ENCODE measurements at places on chromosomes 11 and 22.

GRCh38 chr22:46549563-46549840, 12.1 kb upstream of the CELSR1 start:
- DNase-seq, result no peak

DNA sequence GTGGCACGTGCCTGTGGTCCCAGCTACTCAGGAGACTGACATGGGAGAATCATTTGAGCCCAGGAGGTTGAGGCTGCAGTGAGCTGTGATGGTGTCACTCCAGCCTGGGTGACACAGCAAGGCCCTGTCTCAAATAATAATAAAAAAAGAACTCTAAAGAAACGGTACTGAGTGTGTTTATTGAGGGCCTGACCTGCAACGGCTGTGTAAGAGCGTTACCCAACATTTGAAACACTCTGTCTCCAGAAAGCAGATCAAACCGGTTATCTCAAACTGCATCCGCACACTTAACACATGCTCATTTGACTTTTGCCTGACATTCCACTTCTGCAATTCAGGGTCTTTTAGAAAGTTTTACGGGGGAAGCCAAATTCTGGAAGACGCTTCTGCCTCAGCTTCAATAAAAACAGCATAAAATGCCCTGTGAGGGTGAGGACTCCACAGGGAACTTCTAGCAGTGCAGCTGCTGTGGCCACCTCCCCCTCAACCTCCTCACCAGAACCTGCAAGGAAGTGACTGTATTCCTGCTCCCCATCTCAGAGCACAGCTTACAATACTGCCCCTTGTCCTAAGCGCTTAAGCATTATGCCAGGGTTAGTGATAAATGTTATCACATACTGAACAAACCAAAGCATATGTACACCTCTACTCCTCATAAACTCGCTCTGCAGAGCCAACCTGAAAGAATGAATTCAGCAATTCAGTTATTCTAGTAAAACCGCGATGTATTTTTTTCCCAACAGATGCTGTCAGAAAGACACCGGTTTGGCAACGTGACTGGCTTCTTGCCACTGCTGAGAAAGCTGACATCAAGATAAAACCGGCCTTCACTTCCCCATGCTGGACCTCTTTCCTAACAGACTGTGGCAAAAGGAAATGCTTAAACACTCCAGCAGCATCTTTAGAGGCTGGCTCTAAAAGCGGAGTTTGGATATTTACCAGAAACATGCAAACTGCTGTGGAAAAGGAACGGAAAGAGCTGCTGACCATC, 52.2 kb downstream of the PRDM10 start:
- no peak for DNase-seq

GRCh38 chr11:66293352-66293751, 1.7 kb downstream of the TMEM151A start:
- DNase-seq, result no peak

GRCh38 chr22:45107671-45108070, 56.1 kb upstream of the NUP50 start:
- DNase-seq, result no peak

- DNase-seq, result no peak
Observed at GRCh38 chr22:38631724-38632123, 24.5 kb downstream of the FAM227A start.

DNA sequence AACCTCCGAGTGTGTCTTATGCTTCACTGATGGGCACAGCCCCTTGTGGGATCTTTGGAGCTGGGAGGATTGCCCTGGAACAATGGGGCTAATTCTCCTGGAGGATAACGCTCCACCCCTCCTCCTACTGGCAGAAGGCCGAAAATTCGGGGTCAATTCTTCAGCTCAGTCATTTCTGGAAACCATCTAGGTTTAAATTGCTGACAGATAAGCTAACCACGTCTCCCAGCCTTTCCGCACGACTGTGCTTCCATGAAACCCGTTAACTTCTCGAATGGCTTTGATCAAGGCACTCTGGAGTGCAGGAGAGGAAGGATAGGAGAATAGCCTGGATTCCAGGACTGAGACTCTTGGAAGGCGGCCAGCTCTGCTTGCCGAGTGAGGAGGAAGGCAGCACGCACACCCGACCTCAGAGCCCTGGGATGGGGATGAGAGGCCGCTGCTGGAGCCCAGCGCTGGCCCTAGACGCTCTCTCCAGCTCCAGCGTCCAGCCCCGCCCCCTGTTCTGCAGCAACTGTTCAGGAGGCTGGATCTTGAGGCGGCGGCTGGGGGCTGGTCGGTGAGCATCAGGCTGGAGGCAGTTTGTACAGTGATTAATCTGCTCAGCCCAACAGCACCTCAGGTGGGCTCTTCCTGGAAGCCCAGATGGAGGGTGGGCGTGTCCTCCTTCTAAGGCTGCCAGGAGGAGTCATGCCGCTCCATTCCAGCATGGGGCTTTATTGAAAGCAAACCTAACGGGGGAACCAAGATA, 176.7 kb upstream of the NCAM1 start:
- DNase-seq, result no peak

DNA sequence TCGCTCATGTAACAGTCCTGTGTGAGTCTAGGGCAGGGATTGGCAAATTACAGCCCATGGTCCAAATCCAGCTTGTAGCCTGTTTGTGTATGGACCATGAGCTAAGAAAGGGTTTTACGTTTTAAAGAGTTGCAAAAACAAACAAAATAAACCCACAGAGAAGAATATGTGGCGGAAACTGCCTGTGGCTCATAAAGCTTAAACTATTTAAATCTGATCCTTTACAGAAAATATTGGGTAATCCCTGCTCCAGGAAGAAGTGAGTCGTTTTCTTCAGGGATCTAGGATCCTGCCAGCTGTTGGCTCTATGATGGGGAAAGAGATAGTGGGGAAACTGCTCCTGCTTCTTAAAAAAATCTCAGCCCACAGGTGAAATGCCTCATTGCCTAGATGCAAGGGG, 3.4 kb upstream of the OR6Q1 start:
- DNase-seq, result no peak

DNA sequence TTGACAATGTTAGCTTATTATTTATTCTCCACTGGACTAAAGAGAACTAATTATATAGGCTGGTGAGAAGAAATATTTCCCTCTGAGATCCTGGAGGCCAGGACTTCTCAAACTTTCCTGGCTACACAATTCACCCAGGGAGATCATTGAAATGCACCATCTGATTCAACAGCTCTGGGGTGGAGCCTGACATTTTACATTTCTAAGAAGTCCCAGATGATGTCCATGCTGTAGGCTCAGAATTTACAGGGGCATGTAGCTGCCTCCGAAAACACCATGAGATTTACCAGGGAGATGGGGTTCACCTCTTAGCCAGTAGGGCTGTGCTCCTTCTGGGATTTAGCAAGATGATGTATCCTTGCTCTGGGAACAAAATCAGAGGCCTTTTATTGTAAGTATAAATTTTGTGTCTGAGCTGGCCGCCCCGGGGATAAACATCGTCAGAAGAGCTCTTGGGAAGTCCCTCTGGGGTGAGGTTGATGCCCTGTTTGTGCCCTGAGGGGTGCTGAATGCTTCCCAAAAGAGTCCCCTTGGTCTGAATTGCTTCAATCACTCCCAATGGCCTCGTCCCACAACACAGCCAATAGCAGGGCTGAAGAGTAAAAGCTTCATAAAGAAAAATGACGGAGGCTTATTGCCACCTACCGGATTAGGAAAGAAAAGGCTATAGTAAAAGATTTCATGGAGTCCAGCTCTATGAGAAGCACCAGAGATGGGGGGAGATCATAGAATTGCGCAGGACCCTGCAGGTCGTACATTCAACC, 33.4 kb upstream of the API5 start:
- DNase-seq, result no peak

DNA sequence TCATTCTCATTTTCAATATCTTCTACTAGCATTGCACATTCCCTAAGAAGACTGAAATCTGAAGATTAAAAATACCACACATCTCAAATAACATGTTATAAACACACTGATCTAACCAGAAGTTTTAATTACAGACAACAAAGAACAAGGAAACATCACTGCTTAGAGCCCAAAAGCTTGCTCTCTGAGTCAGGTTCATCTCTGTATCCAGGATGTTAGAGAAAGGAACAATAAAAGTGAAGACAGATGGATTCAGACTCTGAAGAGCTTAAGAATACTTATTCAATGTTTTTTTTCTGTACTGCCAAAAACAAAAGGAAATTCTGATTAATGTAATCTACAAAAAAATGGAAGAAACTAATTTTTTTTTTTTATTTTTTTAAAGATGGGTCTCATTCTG, 16.5 kb downstream of the RDX start:
- DNase-seq, result no peak

- no peak for DNase-seq
Observed at GRCh38 chr11:83543706-83544439, 257.7 kb upstream of the CCDC90B start.

GRCh38 chr11:134349109-134349801, 17.5 kb downstream of the GLB1L2 start:
- no peak for DNase-seq

GRCh38 chr22:29726512-29727130, 6.8 kb downstream of the CABP7 start:
- DNase-seq, result no peak

DNA sequence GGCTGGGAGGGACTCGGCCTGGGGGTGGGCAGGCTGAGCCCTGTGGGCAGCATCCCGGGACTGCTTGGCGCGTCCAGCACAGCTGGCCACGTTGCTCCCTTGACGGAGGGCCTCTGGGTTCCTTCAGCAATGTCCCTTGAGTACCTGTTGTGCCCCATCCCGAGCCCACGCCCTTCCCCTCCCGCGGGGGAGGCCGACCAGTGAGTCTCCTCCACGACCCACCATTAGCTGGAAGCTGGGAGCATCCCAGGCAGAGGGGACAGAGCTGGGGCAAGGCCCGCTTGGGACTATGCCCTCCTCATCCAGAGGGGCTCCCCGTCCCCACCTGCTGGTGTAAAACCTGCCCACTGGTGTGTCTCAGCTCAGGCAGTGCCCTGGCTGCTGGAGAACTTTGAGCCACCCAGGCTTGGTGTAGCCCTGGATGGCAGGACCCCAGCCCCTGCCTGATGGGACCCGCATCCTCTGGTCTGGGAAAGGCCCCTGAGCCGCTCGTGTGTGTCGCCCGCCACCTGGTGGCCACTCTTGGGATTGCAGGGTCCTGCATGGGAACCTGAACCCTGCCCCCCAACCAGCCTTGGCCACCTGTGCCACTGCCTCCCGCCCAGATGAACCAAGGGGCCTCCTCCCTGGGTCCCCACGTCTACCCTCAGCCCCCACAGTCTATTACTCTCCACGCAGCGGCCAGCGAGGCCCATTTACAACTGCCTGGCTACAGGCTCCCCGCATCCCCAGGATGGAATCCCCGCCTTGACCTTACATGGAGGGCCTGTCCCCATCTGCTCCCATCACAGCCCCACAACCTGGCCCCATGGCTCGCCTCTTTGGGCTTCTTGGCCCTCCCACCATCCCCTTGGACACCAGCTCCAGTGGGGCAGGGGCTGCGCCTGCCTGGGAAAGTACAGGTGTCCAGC, 16.6 kb upstream of the ARHGAP8 start:
- DNase-seq, result no peak

GRCh38 chr22:37599153-37599552, 9.5 kb upstream of the GGA1 start:
- DNase-seq, result no peak

GRCh38 chr11:115629456-115630015, 125.3 kb upstream of the CADM1 start:
- no peak for DNase-seq

DNA sequence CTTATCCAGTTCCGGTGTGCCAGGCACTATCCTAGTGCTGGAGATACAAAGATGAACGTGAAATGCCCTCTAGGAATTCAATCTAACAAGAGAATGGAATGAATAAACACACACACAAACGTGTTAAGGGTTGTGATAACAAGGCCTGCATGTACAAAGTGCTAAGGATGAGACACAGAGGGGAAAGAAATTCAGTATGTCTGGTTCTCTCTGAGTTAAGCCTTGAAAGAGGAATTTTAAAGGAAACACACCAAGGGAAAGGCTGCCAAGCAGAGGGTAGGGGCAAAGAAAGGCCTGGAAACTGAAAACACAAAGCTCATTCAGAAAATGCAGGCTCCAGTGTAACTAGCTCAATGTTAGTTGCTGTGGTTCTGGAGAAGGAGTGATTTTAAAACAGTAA, 4.2 kb downstream of the CHKA start:
- no peak for DNase-seq

DNA sequence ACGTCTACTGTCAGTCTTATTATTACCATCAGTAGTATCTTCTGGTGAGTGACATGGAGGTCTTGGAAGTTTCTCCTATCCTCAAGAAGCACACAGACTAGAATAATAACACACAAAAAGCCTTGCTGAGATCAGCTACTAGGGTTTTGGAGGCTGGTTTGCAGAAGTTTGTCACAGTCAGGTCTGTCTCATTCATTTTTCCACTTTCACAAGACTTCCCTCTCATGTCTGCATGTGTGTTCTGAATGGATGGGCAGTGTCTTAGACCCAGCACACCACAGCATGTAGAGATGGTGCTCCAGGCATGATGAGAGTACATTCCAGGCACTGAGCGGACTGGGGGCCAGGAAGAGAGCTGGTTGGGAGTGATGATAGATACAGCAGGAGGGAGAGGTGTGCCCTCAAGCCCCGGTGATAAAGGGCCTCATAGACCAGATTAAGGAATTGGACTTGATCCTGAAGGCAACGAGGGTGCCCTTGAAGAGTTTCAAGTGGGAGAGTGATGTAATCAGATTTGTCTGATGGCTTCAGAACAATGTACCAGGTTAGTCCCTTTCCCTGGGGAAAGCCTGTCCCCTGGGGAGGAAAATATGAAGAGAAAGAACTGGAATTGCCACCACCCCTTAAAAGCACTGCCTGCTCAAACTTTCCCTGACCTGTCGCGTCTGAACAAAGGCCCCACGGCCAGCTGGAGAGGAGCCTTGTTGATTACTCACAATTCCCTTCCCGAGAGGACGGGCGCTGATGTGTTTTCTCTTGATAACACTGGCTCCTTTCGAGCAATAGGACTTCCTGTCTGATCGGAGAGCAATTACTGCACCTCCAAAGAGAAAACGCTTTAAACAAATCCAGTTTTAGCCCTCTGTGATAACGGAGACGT, 45.1 kb upstream of the LMO2 start:
- peak; percentile 32 for DNase-seq

DNA sequence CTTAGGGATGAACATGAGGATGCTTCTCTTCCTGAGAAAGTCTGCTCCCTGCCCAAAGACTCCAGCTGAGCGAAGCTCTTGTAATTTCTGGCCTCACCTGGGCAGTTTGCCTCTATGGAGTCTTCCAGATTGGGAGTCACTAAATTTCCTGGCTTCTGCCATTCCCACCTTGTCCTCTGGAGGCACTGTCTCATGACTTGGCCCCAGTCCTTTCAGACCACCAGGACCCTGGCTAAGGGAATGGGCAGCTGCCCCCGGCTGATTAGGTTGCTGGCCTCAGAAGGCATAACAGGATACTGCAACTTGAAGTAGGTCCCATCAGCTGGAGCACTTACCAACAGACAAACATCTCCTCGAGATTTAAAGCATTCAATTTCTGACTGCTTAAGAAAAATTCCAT, 128.1 kb upstream of the SPON1 start:
- DNase-seq, result no peak

All from NCI-H1436 treated with DMSO at 0.1 percent for 48 hours (cell line).